ENCODE measurements at places on chromosomes 6 and 20. TPM values are rescaled to one million over a fixed set of nuclear protein-coding genes. Genes with fewer than 3 reads are reported as not detected.

FAM83B gene
- total RNA-seq: 12.7 TPM

CLPSL1 gene
- total RNA-seq: not detected

BPIFB2 gene
- not detected for total RNA-seq

PGC gene
- not detected for total RNA-seq

FAM162B gene
- 4.3 TPM for total RNA-seq

METTL24 gene
- 3.5 TPM for total RNA-seq

TP53TG5 gene
- total RNA-seq: not detected

ABCC10 gene
- 30.2 TPM for total RNA-seq

TM9SF4 gene
- total RNA-seq: 52.0 TPM

DNAH8 gene
- total RNA-seq: 0.50 TPM

GJA1 gene
- 47.8 TPM for total RNA-seq

CCN5 gene
- 3.1 TPM for total RNA-seq

SAMHD1 gene
- 94.1 TPM for total RNA-seq

TRAPPC3L gene
- total RNA-seq: not detected

SLC13A3 gene
- total RNA-seq: 31.5 TPM
